ENCODE measurements at places on chromosomes 6 and 20.

- DNase-seq = no peak
Measured at GRCh38 chr6:81901551-81901966, 149.1 kb upstream of the TENT5A start.

- no peak for DNase-seq
Measured at GRCh38 chr6:7673063-7673536, 52.8 kb upstream of the BMP6 start.

DNA sequence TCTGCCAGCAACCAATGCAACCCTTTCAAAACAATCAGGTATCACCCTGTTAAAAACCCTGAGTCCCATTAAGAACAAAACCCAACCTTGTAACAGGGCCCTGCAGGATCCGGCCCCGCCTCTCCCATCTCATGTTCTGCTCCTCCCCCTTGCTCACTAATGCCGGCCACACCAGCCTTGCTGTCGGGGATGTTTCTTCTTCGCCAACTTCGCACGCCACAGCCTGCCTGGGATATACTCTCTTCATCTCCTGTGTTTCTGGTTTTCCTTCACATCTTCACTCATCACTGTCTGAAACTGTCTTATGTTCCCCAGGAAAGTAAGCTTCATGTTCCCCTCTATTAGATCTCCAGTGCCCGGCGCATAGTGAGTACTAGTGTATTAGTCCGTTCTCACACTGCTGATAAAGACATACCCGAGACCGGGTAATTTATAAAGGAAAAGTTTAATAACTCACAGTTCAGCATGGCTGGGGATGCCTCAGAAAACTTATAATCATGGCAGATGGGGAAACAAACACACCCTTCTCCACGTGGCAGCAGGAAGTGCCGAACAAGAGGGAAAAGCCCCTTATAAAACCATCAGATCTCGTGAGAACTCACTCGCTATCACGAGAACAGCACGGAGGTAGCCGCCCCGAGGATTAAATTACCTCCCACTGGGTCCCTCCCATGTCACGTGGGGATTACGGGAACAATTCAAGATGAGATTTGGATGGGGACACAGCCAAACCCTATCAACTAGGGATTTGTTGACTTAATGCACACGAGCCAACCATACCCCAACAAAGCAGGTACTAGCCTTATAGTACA, 5.1 kb downstream of the TP53RK start:
- no peak for DNase-seq

DNA sequence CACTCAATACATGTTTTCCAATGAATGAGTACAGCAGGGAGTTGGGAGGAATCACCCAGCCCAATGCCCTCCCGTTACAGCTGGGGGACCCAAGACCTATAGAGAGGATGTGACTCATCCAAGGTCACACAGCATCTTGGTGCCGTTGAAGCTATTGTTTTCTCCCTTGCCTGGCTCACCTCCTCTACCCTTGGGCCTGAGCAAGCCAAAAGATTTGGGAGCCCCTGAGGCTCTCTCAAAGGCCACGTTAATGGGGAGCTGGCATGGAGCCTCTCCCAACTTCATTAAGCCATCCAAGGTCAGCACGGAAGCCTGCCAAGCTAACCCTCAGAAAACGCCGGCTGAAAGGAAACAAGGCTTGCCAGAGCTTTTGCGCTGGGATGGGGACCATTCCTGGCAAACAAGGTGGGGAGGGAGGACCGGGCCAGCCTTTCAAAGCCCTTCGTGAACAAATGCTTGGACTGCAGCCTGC, 30.4 kb downstream of the KCNB1 start:
- no peak for DNase-seq

DNA sequence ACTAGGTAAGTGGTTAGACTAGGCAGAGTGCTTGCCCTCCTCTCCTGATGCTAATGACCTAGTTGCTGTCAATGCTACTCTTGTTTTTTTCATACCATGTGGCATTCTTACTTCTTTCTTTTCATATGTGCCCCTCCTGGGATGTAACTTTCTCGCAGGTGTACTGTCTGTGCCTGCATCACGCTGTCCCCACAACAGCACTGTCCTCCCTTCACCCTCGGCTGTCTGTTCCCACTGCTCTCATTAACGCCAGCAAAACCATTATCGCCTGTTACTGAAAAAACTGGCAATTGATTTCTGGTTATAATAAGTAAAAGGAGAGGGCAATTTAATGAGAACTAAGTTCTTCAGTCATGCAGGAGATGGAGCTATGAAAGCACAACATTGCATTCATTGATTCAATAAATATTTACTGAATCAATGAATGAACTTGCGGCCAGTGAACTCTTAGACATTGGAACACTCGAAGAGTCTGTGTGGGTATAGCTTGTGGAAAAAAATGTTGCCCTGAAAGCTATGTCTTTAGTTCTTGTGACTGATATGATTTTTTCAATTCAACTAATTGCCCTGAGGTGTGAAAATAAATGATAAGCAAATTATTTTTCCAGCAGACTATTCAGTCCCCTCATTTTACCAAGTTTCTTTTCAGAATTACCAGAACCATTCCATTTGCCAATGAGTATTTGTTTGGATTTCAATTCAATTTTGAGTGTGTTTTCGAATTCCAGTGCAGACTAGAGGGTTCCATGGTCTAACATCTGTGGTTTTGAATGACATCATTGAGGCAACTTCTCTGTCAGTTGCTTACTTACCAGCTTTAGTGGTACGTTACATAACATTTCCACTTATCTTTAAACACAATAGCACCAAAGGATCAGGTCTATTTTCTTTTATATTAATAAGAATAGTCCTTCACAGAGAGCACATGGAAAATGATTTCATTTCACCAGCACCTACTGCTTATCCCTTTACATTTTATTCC, 2.1 kb downstream of the SLC17A4 start:
- no peak for DNase-seq

- no peak for DNase-seq
Measured at GRCh38 chr6:39433630-39434029, 111.1 kb upstream of the KCNK16 start.

- no peak for DNase-seq
Measured at GRCh38 chr6:9745476-9745875, 669.4 kb downstream of the TFAP2A start.

- DNase-seq = no peak
Measured at GRCh38 chr6:54987633-54988290, 141.2 kb downstream of the FAM83B start.

GRCh38 chr6:143700684-143701348, 23.1 kb downstream of the PHACTR2 start:
- DNase-seq = no peak

GRCh38 chr6:145758113-145758512, 22.8 kb upstream of the EPM2A start:
- no peak for DNase-seq

GRCh38 chr6:67676892-67677291, 958.2 kb upstream of the ADGRB3 start:
- no peak for DNase-seq

DNA sequence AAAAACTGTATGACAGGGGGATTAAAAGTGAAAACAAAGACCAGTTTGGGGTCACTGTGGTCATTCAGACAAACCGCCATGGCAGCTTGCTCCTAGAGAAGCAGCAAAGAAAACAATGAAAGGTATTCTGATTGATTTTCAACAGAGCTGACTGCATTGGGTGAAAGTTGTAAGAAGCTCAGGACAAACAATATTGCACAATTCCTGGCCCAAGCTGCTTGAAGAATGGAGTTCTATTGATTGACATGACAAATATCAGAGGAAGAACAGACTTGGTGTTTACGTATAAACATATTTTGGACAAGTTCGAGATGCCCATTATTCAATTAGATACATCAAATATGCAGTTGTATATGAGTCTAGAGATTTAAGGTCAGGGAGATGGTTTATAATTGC, 62.0 kb downstream of the TRIM38 start:
- DNase-seq = no peak

DNA sequence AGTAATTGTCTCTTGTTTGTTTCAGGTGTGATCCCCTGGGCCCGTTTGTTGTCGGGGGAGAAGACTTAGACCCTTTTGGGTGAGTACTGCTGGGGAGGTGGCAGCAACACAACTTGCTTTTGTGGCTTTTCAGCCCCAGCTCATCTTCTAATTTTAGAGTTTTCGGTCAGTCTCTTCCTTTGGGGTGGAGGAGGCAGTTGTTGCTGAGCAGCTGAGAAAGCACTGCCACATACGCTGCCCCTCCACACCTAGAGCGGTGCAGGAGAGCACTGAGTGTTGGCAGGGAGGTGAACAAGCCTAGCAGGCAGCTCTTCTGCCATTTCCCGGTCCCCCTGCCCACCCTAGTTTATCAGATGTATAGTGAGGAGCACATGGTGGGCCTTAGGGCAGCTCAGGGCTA, 21.7 kb downstream of the TMEM74B start:
- no peak for DNase-seq

DNA sequence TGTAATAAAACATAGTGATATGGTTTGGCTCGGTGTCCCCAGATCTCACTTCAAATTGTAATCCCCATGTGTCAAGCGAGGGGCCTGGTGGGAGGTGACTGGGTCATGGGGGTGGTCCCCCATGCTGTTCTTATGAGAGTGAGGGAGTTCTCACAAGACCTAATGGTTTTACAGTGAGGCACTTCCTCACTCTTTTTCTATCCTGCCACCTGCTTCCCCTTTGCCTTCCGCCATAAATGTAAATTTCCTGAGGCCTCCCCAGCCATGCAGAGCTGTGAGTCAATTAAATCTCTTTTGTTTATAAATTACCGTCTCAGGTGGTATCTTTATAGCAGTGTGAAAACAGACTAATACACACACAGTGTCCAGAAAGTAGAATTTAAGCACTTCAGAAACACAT, 78.5 kb downstream of the REPS1 start:
- no peak for DNase-seq

DNA sequence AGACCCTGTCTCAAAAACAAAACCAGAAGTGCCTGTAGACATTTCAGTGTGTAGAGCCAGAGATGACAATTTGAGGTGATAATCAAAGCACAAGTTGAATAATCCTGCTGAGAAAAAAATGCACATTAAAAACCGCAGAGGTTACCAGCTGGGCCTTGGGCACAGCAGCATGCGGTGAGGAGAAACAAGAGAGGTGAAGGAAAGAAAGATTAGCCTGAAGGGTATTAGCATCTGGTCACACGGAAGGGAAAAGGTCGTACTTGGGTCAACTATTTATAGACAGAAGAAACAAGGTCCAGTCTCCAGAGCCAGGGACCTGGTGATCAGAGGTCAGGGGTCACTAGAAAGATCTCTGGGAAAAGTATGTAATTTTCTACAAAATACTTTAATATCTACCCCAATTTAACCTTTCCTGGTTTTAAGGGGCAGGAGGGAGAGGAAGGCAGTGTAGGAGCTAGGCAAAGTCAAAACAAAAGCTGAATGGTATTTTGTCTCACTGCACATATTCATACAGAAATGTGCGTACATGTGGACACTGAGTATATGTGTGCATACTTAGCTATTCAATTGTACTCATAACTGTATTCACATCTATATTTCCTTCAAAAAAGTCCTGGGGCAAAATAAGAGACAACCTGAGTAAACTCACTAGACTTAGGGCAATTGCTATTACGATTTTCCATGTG, 10.1 kb downstream of the MAP7 start:
- no peak for DNase-seq

DNA sequence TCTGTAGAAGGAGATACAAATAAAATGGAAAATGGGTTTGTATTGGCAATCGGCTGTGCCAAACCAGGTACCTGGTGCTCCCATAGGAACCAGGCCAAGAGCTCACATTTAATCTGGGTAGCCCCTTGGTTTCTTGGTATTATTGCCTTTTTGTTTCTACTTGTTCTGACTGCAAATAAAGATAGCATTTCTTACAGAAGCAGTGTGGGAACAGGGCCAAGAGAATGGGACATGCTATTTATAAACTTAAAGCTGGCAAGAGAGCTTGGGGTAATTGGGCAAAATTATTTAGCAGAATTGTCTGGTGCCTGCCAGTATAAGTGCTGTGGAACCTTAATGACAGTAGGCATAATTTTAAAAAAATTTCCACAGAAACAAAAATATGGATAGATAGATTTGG, 113.5 kb upstream of the GLP1R start:
- DNase-seq = no peak

- no peak for DNase-seq
Measured at GRCh38 chr6:163427498-163428254, 13.2 kb downstream of the QKI start.

DNA sequence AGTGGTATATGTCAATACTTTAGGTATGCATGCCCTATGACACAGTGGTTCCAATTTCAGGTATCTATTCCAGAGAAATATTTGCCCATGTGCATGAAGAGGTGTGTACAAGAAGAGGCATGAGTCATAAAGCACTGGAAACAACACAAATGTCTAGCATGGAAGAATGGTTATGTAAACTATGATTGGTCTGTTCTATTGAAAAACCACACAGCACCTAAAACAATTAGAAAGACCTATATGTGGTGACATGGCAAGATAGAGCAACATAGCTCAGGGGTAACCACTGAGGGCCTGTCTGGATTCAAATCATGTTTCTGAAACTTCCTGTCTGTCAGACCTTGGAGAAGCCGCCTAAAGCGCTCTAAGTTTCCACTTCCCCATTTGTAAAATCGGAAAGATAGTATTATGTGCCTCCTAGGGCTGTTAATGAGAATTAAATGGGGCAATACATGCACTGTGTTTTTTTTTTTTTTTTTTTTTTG, 76.0 kb upstream of the SHLD1 start:
- DNase-seq = no peak

DNA sequence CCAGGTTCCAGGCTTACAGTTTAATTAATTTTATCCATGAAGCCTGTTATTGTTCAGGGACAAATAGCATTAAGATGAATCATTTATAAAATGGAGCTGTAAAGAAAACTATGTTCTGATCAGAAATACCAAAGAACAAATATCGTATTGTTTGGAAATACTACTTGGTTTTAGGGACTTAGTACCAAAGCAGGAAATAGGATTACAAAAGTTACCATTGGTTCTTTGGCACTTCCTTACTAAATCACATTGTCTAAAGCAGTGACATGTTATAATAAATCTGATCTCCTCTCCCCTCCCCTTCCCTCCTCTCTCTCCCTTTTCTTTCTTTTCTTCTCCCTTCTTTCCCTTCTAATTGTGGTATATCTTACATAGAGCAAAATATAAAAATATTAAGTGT, 29.6 kb downstream of the CRYBG1 start:
- no peak for DNase-seq

DNA sequence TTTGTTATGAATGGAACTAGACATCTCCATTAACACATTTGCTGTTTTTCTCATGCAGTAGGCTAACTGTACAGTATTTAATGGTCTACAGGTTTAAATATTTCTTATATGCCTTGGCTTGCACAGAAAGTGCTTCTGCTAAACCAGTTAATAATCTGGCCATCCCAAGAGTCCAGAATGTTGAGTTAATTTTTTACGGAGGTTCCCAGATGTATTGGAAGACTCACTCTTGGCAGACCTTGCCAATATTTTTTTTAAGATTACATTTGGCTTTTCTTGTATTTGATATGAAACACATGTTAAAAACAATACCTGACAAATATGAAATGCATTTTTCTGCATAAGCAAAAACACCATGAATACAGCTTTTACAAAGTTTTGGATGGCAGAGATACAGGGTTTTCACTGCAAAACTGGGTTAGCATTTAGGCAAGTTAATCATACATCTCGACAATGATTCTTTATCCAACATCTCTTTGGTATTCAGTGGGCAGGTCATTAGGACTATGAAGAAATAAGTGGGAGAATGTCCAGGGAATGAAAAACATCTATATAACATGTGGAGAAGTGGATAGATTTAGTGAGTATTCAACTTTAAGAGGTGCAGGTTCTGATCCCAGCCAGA, 94.0 kb downstream of the SGK1 start:
- DNase-seq = no peak

Measured in NCI-H1930 (cell line).